Amniotic stem cell (primary cell): ENCODE measurements at places on chromosomes 11 and 22.

DNA sequence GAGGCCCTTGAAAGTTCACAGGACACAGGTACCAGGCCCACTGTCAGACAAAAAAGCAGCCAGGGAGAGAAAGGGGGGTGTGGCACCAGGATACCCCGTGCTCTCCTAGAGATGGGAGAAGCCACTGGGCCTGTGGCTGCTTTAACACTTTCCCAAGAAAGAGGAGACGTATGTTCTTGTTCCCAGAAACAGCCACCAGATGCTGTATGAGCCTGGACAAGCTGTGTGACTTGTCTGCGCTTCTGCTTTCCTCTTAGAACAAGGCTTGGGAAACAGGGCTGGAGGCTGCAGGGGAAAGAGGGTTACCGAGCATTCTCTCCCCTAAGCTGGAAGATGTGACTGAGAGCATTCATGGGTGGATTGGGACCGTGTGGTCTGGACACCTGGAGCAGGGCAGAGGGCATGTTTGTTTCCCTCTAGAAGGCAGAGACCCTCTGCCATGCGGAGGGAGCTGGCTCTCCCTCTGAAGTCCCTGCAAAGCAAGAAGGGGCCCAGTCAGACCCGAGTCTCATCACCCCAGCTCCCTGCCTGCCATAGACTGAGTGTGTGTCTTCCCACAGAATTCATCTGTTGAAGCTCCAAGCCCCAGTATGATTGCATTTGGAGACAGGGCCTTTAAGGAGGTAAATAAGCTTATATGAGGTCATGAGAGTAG lies 74.1 kb downstream of the TRIM29 start:
- DNase-seq, result no peak

DNA sequence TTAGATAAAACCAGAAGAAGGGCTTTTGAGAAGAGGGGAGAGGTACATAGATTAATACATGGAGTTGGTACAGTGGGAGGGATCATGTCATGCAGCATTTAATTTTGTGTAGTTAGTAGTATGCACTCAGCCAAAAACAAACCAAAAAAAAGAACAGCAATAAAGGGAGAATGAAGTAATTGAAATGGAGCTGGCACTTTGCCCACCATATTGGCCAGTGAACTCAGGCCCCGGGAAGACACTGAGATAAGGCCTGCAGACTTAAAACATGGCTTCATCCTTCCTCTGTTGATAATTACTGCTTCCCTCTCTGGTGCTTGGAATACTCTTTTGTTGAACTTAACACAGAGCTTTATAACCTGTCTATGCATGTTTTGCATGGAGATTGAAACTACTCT lies 3.1 kb downstream of the PANX1 start:
- no peak for DNase-seq

DNA sequence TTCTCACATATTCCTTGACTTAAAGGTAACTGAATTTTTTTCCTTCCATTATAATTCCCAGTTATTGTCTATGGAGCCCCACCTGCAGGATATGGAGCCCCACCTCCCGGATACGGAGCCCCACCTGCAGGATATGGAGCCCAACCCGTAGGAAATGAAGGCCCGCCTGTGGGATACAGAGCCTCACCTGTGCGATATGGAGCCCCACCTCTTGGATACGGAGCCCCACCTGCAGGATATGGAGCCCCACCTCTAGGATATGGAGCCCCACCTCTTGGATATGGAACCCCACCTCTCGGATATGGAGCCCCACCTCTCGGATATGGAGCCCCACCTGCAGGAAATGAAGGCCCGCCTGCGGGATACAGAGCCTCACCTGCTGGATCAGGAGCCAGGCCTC lies 28.1 kb downstream of the WBP2NL start:
- no peak for DNase-seq

DNA sequence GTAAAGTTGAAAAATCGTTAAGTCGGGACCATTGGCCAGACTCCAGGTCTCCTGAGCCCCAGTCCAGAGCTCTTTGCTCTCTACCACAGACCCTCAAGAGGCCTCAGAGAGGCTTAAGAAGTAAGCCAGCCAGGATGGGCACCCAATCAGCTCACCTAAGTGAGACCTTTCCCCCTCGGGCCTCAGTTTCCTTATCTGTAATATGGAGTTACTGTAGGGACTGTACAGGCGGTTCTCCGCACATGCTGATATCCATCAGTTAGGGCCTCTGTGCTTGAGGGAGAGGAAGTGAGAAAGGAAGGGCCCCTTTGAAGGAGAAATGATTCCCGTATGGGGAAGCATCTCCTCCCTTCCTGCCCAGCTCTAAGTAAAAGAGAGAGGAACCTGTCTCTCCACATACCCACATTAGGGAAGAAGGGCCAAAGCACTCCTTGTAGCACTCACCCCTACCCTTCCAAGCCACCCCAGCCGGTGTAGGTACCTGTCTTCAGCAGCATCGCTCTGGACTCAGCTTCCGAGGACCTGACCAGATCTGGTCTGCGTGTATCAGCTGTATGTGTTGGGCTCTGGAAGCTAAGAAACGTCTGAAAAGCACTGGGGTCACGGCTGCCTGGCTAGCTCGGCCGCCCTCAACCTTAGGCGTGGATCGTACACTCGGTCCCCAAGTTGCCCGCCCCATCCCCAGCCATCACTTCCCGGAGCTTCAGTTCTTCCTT lies 653 bp downstream of the NAGA start:
- no peak for DNase-seq

DNA sequence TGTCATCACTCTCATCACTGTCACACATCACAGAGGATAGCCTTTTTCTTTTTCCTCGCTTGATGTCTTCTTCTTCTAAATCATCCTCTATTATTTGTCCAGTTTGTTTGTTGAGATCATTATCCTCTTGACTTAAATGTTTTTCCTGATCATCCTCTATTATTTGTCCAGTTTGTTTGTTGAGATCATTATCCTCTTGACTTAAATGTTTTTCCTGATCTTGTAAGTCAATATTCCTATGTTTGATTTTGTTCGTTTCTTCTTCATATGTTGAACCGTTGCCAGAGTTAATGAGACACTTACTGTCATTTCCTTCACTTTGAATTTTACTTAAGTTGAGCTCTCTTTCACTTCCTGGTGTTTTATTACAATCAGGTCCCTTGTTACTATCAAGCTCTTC lies 5.6 kb downstream of the CCDC82 start:
- DNase-seq, result no peak

GRCh38 chr11:15714641-15715399 lies 600.1 kb downstream of the INSC start:
- no peak for DNase-seq

- DNase-seq, result no peak
These were observed 27.1 kb upstream of the TOP3B start for GRCh38 chr22:22009661-22010060.

DNA sequence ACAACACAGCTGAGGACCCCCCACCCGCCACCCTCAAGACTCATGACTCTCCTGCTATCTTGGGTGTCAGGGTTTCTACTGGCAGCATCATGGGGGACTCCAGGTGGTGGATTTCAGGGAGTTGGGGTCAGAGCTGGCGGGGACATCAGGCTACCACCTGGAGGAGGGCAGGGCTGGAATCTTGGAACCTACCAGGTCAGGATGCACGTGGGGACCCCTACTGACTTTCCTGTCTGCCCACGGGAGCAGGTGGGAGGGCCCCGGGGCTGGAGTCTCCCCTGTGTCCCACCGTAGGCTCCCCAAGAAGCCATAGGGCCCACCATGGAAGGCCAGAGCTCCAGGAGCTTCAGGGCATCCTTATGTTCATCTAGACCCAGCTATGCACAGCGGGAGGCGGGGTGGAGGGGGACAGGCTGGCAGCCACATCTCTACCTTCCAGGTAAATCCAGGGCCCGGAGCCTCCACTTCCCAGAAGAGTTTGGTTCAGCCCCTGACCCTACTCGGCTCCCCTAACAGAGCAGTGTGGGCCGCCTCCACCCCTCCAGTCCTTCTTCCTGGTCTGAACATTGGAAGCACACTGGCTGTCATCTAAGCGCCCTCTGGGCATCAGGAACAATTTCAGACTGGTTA lies 10.0 kb downstream of the SLC37A2 start:
- no peak for DNase-seq

GRCh38 chr22:46551996-46552395 lies 14.6 kb upstream of the CELSR1 start:
- no peak for DNase-seq

- DNase-seq, result no peak
These were observed 24.9 kb downstream of the RTL6 start for GRCh38 chr22:44473166-44473565.

- no peak for DNase-seq
These were observed 46.6 kb upstream of the CTSC start for GRCh38 chr11:88384004-88384668.

GRCh38 chr11:15034687-15035267 lies 38.6 kb upstream of the CALCB start:
- no peak for DNase-seq

GRCh38 chr22:25407859-25408229 lies 156.6 kb upstream of the GRK3 start:
- no peak for DNase-seq

DNA sequence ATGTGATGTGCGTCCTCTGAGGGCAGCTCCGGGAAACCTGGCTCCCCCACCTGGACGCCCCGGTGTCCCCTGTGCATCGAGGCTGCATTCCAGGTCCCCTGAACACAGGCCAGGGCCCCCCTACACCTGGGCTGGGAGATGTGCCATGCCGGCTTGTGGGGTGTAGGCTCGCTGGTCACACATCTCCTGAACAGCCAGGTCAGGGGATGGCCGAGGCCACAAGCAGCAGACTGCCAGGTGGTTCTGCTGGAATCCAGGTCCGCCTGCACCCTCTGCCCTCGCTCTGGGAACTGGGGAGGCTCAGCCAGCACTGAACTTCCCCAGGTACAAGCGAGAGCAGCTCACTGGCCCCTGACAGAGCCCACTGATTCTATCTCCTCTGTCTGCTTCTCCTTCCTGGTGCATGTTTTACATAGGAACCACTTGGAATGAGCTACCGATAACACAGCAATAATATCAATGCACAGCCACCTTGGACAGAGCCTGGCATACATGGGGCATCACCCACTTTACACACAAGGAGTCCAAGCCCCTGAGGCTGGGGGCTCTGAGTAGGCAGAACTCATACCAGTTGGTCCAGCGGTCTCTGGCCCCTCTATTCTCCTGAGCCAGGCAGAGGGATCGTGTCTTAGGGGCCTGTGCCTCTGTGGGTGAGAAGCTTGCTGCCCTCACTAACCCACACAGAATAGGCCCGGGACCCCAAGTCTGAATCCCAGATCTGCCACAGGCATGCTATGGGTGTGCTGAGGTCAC lies 46.8 kb downstream of the TBX1 start:
- DNase-seq, result no peak

DNA sequence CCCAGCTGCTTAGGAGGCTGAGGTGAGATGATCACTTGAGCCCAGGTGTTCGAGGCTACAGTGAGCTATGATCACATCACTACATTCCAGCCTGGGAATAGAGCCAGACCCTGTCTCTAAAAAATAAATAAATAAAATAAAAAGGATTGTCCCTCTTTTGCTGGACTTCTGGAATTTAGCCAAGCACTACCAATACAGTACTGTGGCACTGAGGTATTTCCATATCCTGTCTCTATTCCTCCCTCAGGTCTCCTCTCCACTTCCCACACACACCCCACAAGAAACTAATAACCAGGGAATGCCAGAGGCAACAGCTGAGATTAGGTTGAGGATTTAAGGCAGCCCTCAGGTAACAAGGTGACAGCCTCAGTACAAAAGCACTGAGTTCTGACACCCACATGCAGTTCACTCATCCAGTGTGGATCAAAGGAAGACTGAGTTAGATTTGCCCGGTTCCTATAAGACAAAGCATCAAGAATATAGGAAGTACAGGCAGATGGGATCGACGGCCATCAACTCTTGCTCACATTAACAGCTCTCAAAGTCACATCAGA lies 4.5 kb upstream of the PPP2R1B start:
- no peak for DNase-seq

DNA sequence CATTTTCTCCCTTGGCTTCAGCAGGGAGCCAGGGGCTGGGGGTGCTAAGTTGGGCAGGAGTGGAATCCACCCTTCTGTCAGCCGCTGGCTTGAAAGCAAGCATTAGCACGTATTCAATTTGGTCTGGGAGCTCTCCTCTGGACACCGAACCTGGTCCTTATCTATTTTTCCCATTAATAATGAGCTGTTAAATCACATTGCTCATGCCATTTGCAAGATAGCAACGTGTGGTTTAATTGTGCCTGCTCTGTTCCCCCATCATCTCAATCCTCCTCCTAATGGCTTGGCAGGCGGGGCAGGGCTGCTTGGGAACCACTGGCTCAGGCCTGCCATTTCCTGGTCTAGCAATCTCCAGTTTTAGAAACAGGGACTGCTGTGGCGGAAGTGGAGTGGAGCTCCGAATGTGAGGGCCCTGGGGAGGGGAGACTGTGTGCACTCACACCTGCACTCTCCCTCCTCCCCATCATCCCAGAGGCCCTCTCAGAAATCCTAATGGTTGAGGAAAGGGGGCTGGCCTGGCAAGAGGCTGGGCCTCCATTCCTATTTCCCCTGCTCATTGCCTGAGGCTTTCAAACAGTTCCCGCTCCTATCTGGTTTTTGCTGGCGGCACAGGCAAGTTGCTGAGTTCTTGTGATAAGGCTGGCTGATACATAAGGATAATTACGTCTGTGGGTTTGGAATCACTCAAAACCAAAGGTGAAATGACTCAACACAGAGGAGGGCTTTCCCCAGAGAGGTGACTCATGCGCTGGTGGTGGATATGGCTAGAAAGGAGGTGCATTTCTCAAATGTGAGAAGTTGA lies 201.2 kb upstream of the E2F8 start:
- DNase-seq, result peak; percentile 69
